Aortic smooth muscle cell (primary cell): ENCODE measurements at places on chromosomes 6 and 20. TPM values are rescaled to one million over a fixed set of nuclear protein-coding genes. Genes with fewer than 3 reads are reported as not detected.

Gene TRIM15
- not detected in 2 replicates for total RNA-seq

Gene GSTA3
- 0.19 TPM in 1 of 2 replicates, not detected in the other for total RNA-seq

Gene EPPIN
- total RNA-seq, result not detected in 2 replicates

Gene ZFAND3
- total RNA-seq, result 24.4 and 26.6 TPM in 2 replicates

Gene EFHC1
- 40.2 and 40.8 TPM in 2 replicates for total RNA-seq

Gene SIRPD
- total RNA-seq, result not detected in 2 replicates

Gene MATN4
- total RNA-seq, result not detected in 2 replicates

Gene FBXO5
- total RNA-seq, result 10.4 and 19.2 TPM in 2 replicates

Gene MYCT1
- 3.7 and 4.1 TPM in 2 replicates for total RNA-seq

Gene SYNDIG1
- total RNA-seq, result 3.2 and 5.1 TPM in 2 replicates

Gene PI3
- not detected in 2 replicates for total RNA-seq

Gene MMP24
- 0.53 and 0.75 TPM in 2 replicates for total RNA-seq

Gene MMP24OS
- total RNA-seq, result 12.7 and 20.1 TPM in 2 replicates

Gene LHFPL5
- total RNA-seq, result not detected in 2 replicates

Gene SMIM28
- total RNA-seq, result not detected in 2 replicates

Gene TFAP2D
- total RNA-seq, result 0.25 and 0.26 TPM in 2 replicates

Gene PAK5
- not detected in 2 replicates for total RNA-seq

Gene PRR3
- 4.5 and 4.7 TPM in 2 replicates for total RNA-seq

Gene MDFI
- 0.19 and 0.26 TPM in 2 replicates for total RNA-seq

Gene DEFB126
- not detected in 2 replicates for total RNA-seq

Gene TXLNB
- 0.13 and 0.19 TPM in 2 replicates for total RNA-seq

Gene BPIFB1
- total RNA-seq, result not detected in 2 replicates

Gene SSTR4
- 0.13 TPM in 1 of 2 replicates, not detected in the other for total RNA-seq

Gene JPH2
- 0.13 and 0.37 TPM in 2 replicates for total RNA-seq

Gene TSPO2
- total RNA-seq, result not detected in 2 replicates
